ENCODE measurements at places on chromosomes 1 and 21.

DNA sequence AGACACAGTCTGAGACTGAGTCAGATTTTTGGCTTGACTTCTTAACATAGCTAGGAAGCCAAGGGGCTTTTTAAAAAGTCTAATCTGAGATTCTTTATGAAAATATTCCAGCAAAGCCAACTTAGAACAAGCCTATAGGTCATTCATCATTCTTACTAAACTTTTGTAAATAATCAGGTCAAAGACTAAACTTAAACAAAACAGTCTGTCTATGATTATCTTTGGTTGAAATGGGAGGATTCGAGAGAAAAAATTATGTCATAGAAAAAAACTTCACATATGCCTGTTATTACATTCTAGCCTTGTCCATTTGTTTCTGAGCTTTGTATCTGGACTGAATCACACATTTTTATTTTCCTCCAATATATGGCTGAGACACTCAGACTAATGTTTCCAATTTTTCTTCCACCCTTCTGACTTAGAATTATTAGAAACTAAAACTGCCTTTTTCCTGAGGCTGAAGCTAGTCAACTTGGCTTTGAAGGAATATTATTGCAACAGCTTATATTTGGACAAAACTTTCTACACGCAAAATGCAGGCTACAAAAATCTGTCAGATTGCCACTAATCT is 83.3 kb downstream of the ETS2 start:
- no peak for DNase-seq

GRCh38 chr1:169048043-169048442 is 58.4 kb upstream of the ATP1B1 start:
- DNase-seq = no peak

DNA sequence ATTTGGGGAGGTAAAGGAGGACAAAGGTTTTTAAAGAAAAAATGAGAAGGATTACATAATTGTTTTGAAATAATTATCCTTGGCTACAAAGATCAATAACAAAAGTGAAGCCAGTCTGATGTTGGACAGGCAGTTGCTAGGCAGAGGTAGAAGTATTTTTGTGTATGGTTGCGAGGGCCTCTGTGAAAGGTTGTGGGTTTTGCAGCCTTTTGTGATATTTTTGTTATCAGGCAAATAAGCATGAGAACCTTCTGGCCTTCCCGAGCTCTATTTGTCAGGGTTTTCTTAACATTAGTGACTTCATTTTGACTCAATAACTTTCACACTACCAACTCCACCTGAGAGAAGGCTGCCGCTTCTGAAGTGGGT is 39.2 kb downstream of the CAPN9 start:
- no peak for DNase-seq

- no peak for DNase-seq
Observed at GRCh38 chr1:27136998-27137542, 17.9 kb downstream of the SLC9A1 start.

DNA sequence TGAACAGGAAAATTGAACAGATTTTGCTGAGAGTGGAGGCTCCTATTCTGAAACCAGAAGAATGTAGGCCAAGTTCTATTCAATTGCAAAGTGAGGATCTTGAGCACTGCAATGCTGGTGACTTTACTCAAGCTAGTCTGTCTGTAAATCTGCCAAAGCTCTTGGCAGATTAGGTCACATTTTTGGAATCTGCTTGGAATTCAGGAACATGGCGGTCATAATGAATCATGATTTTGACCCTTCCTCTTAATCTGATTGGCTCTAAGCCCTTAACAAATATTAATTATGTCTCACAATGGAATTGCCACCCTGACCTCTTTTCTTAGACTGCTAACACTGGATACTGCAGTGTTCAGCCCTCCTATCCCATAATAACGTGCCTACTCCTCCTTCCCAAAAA is 7.2 kb upstream of the GNG12 start:
- peak; percentile 81 for DNase-seq

DNA sequence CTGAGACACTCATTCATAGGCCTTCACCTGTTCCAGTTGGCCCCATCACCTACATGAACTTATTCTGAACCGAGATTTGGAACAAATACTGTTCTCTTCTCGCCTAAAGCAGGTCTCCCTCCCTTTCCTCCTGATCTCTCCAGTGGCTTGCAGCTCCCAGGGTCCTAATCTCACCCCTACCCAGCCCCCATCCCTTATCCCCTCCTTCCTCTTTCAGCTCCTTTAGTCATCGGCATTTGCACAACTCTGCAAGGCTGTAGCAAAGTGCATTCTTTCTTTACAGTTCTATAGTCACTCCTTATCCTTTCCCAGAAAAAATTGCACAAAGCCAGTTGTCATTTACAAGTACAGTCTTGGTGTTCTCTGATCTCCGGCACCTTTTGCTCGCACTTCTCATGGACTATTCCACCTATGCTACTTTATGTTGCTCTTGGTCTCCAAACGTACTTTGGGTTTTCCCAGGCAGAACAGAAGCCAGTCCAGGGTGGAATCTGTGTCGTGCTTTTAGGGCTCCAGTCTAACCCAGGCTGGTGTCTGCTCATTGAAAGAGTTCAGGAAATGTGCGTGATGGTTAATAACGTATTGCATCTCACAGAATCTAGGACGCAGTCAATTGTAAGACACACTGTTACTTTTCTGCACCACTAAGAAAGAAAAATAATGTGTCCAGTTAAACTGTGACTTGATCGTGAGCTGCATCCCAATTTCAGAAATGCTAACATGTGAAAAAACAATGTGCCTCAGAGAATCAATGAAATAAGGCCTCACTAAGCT is 965 bp downstream of the ABCA4 start:
- no peak for DNase-seq

GRCh38 chr1:31617916-31618746 is 642 bp downstream of the HCRTR1 start:
- peak; percentile 70 for DNase-seq

GRCh38 chr21:14013056-14013603 is 197.6 kb downstream of the LIPI start:
- no peak for DNase-seq

- DNase-seq = no peak
Observed at GRCh38 chr1:211355873-211356272, 29.2 kb downstream of the TRAF5 start.

- DNase-seq = no peak
Observed at GRCh38 chr1:205188098-205188497, 23.4 kb downstream of the DSTYK start.

DNA sequence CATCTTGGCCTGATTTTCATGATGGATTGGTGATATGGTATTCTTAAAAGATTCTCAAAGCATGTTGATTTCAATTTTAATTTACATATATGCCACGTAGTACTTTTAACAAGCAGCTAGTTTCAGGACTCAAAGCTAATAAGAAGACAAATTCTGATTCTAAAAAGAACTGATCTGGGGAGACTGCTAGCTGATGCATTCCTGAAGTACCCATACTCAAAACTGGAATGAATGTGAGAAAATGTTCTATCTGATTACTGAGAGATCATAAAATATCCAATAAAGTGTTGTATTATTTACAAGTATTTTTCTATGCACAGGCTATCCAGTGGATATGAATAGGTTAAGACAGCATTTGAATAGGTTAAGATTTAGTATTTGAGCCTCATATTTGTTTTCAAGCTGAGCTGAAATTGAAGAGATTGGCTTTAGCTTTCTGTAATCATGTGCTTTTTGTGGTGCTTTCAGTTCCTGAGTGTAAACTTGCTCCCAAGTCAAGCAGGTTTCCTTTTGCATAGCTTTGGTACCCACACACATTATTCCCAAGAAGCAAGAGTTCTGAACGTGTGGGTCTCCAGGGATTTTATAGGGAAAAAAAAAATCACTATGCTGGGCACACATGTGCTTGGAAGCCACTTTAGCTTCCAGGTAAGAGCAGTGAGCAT is 114.1 kb downstream of the VPS13D start:
- no peak for DNase-seq

- DNase-seq = no peak
Observed at GRCh38 chr1:178360421-178360820, 136.3 kb downstream of the CLEC20A start.

DNA sequence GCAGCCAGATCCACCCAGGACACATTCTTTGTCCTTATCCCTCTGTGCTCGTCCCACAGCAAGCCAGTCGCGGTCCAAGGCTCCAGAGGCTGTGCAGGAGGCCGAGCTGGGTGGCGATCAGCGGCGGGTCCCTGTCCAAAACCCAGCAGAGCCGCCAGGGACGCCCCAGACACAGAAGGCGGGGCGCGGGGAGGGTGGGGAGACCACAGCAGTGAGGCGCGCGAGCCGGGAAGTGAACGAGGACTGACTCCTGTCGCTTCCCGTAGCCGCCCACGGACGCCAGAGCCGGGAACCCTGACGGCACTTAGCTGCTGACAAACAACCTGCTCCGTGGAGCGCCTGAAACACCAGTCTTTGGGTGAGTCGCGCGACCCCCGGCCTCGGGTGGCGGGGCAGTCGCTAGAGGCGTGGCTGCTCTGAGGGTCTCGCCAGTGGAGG is at the start of gene LGALS8:
Gene LGALS8 (plus strand): TSS at position 279 of the 438 bp plus-strand sequence. CDS start 2,089 bp downstream, outside the sequence.
- peak; percentile 85 for DNase-seq

DNA sequence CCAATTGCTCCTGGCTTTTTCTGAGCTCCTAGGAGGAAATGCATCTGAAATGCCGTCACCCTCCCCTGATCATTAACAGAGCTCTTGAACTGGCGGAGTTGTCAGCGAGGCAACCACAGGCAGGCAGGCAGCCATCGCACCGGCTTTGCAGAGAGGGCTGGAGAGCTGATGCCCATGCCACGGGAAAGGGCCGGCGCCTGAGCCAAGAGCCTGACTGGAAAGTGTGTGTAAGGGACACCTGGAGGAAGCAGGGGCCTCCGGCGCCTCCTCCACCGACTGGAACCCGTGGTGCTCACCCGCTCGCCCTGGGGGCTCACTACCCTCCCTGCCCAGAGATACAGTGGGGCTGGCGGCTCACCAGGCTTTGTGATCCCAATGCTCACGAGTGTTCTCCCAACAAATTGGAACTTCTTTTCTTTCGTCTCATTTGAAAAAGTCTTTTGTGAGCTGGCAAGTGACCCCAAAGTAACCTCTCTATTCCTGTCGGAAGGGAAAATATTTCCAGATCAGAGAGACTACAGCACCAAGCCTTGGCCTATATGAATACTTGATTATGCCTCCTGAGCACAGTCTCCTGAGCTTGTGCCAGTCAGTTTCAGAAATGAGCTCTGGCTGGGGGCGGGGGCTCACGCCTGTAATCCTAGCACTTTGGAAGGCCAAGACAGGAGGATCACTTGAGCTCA is 97.7 kb upstream of the SLC25A33 start:
- DNase-seq = peak; percentile 27

DNA sequence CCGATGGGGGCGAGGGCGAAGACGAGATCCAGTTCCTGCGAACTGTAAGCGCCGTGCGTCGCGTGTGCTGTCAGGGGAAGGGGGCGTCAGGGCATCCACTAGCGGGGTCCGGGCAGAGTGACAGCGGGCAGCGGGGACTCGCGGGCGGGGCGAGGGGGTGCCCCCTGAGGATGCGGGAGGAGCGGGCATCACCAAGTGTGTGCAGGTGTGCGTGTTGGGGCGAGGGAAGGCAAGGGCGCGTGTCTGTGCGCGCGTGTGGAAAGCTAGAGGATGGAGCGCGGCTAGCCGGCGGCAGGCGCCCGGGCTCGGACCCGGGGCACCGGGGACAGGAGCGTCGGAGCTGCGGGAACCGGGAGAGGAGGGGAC is 525 bp downstream of the RYR2 start:
- DNase-seq = no peak

- peak; percentile 33 for DNase-seq
Observed at GRCh38 chr1:27668808-27669723, 2.9 kb downstream of the IFI6 start.

- DNase-seq = no peak
Observed at GRCh38 chr1:3375245-3375644, 79.2 kb upstream of the ARHGEF16 start.

- DNase-seq = no peak
Observed at GRCh38 chr1:3718764-3719163, 33.5 kb upstream of the CCDC27 start.

- peak; percentile 17 for DNase-seq
Observed at GRCh38 chr1:196114193-196114592, 494.0 kb downstream of the KCNT2 start.

DNA sequence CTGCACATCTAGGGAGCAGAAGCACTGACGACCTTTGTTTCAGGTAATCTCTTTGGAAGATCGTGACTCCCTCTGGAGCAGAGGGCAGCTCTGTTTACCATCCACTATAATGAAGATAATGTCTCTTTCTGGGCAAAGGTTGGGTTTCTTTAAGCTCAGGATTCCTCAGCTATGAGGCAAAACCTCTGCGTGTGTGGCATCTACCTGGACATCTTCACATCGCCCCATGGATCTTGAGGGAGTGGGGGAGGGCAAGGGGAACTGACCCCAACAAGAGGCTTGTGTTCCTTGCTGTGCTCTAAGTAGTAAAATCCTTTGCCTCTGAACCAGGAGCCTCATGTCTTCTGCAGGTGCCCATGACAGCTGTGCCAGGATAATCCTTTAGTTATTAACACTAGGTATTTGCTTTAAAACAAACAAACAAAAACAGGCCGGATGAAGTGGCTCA is 19.6 kb downstream of the SPATA45 start:
- no peak for DNase-seq

DNA sequence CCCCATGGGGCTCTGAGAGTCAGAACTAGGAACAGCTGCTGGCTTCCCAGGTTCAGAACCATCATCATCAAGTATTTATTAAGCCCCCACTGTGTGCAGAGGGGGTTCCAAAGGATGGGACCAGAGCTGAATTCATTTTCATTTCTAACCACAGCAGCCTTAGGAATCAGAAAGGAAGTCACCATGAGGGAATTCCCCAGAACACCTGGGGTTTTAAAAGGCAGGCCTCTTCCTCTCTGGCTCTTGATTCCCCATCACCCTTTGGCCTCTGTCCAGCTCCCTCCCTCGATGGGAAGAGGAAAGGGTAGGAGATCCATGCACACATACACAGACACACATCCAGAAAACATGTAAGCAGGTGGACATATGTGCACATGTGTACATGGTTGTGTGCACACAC is 1.3 kb upstream of the KCNN3 start:
- DNase-seq = no peak

DNA sequence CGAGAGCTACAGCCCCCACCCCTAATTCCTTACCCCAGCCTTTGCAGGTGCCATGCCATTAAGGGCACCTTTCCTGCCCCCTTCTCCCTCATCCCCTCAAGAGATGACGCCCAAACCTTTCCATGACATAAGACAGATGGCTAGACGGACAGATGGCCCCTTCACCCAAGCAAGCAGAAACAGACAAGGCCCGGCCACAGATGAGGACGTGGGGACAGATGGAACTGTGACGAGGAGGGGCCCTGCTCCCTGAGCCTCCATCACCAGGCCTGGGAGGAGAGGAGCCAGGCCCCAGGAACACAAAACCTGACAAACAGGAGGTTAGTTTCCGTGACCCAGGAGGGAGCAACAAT is 24.7 kb upstream of the PEF1 start:
- no peak for DNase-seq

DNA sequence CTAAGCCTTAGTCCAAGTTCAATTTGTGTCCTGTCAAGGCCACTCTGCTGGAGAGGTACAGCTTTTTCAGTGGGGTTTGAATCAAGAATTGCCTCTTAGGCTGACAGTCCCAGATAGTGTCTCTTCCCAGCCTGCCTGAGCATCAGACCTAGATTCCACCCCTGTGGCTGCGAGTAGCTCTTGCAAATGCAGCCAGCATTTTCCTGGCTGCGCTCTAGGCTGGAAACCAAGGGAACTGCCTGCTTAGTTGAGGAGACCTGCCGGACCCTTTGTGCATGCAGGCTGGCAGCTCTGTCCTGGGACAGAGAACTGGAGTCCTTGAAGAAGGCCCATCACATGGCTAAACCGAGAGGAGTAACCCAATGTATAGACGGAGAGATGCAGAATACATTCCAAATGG is 293.7 kb downstream of the PCP4 start:
- DNase-seq = no peak

Measured in foreskin fibroblast (primary cell).